ENCODE measurements at places on chromosomes 4 and X. TPM values are rescaled to one million over a fixed set of nuclear protein-coding genes. Genes with fewer than 3 reads are reported as not detected.

GRCh38 chrX:50815120-50815519, 1.1 kb upstream of the SHROOM4 start:
- DNase-seq = peak; percentile 55

GRCh38 chr4:94741304-94741703, 16.5 kb upstream of the BMPR1B start:
- DNase-seq = peak; percentile 16

RASGEF1B gene
- 0.51 TPM for total RNA-seq

- DNase-seq = peak; percentile 43
Measured at GRCh38 chr4:129545599-129546278, 449.8 kb downstream of the C4orf33 start.

DNA sequence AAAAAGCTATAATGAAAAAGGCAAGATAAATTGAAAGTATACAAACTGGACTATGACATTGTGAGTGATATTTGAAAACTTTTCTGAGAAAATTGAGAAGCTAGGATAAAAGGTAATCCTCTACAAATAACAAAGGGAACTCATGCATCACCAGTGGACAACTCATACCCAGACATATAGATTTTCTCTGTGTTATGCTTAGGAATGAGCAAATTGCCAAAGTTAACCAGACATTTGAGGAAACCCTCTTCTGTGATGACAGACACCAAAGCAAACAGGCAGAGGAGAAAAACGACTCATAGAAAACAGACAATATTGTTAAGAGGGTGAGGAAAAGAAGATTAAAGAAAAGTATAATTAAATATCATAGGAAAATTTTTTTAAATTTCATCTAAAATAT, 186.5 kb downstream of the MAB21L2 start:
- no peak for DNase-seq

- no peak for DNase-seq
Measured at GRCh38 chr4:55838952-55839351, 14.5 kb upstream of the EXOC1 start.

GRCh38 chrX:110796407-110796697, 735 bp upstream of the CHRDL1 start:
- DNase-seq = no peak

Measured in fibroblast of lung (primary cell).